ENCODE measurements at places on chromosomes 2 and 18.

GRCh38 chr18:49920731-49921130, 107.4 kb upstream of the ACAA2 start:
- no peak for DNase-seq

DNA sequence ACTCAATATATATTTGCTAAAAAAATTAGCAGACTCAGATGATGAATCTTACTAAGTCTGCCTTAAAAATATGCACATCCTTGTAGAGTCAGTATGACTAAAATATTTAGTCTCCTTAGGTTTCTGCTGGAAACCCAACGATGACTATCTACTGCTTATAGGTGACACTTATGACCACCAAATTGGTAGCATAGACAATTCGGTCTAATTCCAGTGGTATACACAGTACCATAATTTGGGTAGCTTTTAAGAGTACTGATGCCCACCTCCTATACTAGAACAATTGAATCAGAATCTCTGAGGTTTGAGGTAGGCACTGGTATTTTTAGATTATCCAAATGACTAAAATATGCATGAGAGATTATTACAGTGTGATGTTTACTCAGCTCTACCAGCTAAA, 740.8 kb upstream of the ZEB2 start:
- no peak for DNase-seq

GRCh38 chr2:222306393-222307142, 7.8 kb upstream of the PAX3 start:
- DNase-seq: no peak

DNA sequence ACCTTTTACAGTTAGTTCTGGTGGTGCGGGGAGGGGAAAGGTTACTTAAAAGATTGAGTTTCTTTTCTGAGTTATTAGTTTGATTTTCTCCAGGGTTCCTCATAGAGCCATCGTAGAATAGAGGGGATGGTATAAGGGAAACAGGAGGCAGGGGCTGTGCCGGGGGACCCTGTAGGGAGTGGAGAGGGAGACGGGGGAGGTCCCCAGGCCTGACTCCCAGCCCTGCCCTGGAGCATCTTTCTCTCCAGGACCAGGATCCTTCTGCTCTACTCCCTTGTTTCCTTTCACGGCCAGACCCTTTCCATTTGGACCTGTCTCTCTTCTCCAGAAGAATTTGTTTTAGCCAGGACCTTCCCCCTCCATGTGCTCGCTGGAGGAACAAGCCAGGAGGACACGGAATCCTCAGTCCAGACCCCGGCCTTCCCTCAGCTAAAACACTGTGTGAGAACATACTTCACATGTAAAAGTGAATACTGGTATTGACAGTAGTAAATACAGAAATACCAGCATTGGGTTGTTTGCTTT, 35.4 kb downstream of the DGKD start:
- DNase-seq: no peak

- no peak for DNase-seq
Observed at GRCh38 chr2:12180031-12180430, 433.6 kb downstream of the LPIN1 start.

DNA sequence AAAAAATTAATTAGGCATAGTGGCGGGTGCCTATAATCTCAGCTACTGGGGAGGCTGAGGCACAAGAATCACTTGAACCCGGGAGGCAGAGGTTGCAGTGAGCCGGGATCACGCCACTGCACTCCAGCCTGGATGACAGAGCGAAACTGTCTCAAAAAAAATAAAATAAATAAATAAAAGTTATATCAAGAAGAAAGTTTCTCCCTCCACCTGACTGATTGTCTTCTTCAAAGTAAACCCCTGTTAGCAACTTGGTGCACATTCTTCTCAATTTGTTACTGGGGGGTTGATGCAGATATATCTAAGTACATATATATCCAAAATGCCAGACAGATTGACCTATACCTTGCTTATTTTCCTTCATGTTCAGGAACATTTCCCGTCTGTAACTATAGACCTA, 5.2 kb upstream of the MYCN start:
- no peak for DNase-seq

- DNase-seq: peak; percentile 3
Observed at GRCh38 chr2:201357221-201357620, at the start of gene FLACC1. Gene FLACC1 (minus strand): TSS chr2:201357345. CDS start chr2:201351404, 5,941 bp downstream.

DNA sequence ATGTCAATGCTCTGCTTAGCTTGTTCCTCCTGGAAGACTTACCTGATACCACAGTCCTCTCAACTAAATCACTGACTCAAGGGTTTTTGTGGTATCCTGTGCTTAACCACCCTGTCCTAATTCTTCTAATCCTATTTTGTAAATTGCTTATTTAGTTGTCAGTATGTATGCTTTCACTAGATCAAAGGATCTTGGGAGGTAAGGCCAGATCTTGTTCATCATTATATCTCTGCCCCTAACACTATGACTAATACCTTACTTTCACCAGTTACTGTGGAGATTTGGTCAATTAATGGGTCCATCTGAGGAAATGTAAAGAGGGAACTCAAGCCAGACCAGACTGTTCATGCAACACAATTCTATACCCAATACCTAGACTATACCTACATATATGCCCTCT, 203.2 kb downstream of the GULP1 start:
- no peak for DNase-seq

DNA sequence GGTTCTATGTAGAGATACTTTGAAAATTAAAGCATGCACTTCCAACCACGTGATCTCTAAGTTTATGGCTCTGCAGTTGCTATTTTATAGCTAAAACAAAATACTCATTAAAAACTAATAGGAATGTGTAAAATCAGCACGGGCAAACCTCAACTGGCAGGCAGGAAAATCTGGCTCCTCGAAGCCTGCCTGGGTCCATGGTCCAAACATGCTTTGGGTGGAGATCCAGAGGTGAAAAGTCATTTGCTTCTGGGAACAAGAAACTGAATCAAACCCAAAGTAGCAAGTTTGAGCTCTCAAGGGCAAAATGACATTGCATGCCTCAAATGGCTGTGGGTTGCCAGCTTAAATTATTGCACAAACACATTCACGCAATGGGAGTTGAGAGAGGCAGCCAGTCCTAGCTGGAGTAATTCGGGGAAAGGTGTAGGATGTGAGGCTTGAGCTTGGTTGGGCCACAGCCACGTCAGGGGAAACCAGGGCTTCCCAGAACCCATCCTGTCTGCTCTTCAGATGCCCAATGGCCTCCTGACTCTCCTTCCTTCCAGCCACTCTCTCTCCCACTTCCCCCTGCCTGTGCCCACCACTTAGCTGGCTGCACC, 75.2 kb upstream of the LCLAT1 start:
- DNase-seq: no peak

GRCh38 chr2:102473020-102473419, at the start of gene SLC9A4:
Gene SLC9A4 (plus strand): TSS chr2:102473226. CDS start chr2:102473760, 534 bp downstream.
- DNase-seq: peak; percentile 38

DNA sequence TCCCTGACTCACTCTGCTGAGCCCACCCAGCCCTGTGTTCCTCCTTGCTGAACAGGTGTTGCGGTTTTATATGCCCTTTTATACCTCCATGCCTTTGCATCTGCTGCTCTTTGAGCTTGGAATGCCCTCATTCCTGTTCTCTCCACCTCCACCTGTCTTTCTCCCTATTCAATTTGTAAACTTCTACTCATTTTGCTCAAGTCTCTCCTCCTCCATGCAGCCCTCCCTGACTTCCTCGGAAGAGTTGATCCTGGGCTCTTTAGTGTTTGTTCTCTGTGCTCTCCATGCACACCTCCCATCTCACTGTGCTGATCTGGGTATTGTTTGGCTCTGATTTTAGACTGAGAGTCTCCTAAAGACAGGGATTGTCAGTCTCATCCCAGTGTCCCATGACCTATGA, 7.2 kb upstream of the OTOF start:
- no peak for DNase-seq

- no peak for DNase-seq
Observed at GRCh38 chr18:45481821-45482220, 133.5 kb upstream of the SLC14A2 start.

GRCh38 chr2:32248299-32248698, 16.4 kb downstream of the NLRC4 start:
- no peak for DNase-seq

- peak; percentile 87 for DNase-seq
Observed at GRCh38 chr2:230974096-230974913, 21.6 kb upstream of the SPATA3 start.

GRCh38 chr2:102788216-102788884, 26.5 kb downstream of the TMEM182 start:
- no peak for DNase-seq

DNA sequence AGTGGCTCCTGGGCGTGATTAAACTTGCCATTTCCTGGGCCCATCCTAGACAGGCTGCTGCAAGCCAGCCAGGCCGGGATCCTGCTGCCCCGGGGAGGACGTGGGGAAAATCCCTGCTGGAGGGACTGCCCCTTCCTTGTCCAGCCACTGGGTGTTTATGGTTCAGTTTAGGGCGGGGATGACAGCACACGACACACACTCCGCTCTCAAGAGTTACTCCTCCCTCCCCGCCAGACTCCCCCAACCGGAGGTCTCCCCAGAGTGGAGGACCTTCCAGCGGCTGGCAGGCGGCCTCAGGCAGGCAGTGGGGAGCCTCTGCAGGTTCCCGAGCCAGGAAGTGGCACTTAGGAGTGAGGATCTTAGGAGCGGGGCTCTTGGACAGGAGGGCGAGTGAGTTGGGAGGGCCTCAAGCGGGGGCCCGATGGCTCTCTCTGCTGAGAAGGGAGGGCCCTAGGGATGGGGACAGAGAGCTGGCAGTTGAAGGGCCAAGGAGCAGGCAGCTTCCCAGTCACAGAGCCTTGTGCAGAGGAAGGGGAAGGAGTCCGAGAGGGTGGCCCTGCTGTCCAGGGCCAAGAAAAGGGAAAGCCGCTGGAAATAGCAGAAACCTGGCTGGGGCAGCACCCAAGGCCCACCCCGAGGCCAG, 5.7 kb upstream of the GPR35 start:
- no peak for DNase-seq

GRCh38 chr18:2998644-2999043, 14.3 kb downstream of the LPIN2 start:
- DNase-seq: no peak

- no peak for DNase-seq
Observed at GRCh38 chr2:122251158-122251557, 495.7 kb downstream of the TSN start.

- no peak for DNase-seq
Observed at GRCh38 chr2:170161516-170162270, 16.3 kb upstream of the MYO3B start.

- DNase-seq: no peak
Observed at GRCh38 chr18:44126598-44126997, 554.1 kb upstream of the SETBP1 start.

DNA sequence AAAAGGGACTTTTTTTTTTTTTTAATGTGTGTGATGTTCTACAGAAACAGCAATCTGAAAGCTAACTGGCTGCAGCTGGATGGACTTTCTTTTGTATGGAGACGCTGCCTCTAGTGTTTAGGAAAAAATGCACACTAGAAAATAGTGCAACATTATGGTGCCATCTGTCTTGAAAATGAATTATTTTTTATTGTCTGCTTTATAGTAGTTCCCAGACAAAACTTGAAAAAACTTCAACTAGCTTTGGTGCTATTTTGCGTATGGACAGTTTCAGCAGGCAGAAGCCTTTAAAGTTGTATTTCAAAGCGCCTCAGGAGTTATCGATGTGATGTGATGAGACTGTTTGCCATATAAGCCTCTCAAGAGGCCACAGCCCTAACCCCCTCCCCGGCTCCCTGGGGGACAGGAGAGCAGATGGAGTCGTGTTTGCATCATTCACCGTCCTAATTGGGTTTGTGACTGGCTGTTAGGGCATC, 86.9 kb downstream of the LTBP1 start:
- no peak for DNase-seq

GRCh38 chr18:61731178-61731577, 161.6 kb downstream of the RNF152 start:
- no peak for DNase-seq

DNA sequence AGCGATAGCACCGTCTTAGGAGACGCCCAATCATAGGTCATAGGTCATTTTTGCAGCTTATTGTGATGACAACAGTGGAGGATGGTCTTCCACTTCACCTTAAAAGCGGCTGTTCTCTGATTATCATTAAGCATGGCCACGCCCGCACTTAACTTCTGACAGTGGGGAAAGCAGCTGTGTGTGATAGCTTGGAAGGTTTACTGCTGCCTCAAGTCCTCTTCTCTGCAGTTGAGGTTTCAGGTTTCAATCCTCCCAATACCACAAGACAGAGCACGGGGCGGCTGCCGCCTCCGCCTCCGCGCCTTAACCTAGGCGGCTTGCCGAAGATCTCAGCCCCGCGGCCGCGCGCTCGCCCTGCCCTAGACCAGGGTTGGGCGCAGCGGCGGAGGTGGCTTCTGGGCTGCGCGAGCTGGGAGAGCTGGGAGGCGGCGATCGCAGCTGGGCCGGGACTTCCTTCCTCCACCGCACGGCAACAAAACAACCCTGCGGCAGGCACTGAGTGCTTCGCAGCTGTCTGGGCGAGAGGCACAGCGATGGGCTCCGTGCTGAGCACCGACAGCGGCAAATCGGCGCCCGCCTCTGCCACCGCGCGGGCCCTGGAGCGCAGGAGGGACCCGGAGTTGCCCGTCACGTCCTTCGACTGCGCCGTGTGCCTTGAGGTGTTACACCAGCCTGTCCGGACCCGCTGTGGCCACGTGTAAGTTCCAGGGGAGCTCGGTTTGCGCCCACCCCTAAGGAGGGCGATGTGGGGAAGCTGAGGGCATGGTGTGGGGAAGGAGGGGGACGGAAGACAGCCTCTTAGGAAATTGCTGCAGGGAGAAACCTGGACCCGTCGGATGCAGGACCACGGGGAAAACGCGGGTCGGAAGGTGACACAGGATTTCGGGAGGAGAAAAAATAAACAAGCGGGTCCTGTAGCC, at the start of gene RNF125:
Gene RNF125 (plus strand): TSS at position 495 of the 920 bp plus-strand sequence. CDS start 39 bp downstream, at position 534.
- DNase-seq: peak; percentile 88

- DNase-seq: peak; percentile 32
Observed at GRCh38 chr2:85851253-85852151, 37.3 kb downstream of the ST3GAL5 start.

DNA sequence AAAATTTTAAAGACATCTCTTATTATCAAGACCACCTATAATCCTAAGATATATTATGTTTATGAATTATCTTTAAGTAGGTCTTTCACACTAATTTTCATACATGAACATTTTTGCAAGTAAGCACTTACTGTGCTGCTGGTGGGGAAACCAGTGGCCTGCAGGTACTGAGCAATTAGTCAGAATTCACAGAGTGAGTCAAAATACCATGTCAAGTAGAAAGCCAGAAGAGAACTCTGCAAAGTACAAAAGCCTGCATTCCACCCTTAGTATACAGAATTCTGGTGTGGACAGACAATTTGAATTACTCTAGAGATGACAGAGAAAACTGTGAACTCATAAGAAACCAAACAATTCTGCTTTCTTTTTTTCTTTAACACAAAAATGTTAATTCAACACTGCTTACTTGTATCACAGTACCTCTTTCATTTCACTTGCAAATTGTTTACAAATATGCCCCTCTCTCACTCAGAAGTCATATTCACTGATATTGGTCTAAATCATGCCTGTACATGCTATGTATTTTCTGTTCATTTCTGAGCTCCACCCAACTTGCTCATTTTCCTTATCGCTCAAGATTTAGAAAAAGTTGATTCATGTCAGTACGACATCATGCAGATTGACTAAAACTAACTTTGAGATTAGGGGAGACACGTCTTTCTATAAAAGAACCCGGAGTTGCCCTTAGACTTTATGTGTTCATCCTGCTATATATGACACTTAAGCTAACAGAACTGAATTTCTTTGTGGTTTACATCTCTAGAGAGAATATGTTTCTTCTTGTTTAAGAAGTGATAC, 182.9 kb downstream of the IKZF2 start:
- DNase-seq: no peak

- no peak for DNase-seq
Observed at GRCh38 chr2:169853041-169853668, 25.9 kb downstream of the UBR3 start.

GRCh38 chr2:23414106-23414505, 29.1 kb downstream of the KLHL29 start:
- DNase-seq: no peak
